T-cell (primary cell): ENCODE measurements at places on chromosomes 1 and 21.
A peak's percentile ranks its signal among the peaks of the same experiment; 100 is the strongest.

DNA sequence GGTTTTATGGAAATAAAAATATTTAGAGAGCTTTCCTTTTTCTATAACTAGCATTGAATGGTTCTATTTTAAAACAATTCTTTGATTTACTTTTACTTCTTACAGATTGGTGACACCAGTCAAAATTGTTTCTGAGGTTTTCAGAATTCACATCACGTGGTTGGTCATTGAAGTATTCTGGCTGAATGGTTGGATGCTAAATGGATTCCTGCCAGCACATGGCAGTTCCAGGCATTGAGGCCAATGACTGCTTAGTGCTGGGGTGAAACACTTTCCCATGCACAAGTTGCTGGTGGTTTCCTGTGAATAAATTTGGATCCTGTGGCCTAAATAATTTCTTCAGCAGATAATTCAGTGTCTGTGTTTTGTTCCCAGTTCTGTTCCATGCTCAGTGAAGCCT, 20.6 kb downstream of the NCAM2 start:
- DNase-seq, result no peak

GRCh38 chr1:173529106-173529505, 52.0 kb downstream of the PRDX6 start:
- no peak for DNase-seq

DNA sequence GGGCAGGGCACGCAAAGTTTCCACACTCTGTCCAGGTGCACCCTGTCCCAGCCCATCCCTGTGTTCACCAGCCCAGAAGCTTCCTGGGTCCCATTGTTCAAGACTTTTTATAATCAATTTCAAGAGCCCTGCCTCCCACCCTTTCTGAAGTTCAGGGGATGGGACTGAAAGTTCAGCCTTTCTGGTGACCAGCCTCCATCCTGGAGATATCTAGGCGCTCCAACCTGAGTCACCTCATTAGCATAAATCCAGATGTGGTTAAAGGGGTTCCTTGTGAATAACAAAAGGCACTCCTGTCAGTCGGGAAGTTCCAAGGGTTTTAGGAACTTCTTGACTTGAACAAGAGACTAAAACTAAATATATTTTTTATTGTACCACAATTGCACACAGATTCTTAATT, 48.4 kb upstream of the RAP1A start:
- no peak for DNase-seq

- peak; percentile 75 for DNase-seq
These were observed 120.7 kb downstream of the S1PR1 start for GRCh38 chr1:101357444-101357986.

GRCh38 chr1:92736395-92736794, 48.5 kb downstream of the EVI5 start:
- no peak for DNase-seq

DNA sequence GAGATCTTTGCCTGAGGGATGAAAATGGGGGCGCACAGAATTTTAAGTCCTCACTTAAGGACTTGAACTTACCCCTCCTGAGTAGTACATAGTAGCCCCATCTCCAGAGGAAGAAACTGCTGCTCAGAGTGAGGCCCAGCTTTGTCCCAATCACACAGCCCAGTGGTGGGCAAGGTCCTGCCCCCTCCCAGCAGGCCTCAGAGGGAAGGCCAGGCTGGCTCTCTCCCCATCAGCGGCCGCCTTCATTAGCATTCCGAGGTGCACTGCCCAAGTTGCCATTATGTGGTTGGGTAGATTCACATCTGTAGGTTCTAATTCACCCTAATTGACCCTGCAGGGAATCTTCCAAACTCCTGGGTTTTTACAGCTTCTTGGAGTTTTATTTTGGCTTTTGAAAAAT, 59.1 kb downstream of the FOXO6 start:
- no peak for DNase-seq

- DNase-seq, result no peak
These were observed 57.2 kb downstream of the CD46 start for GRCh38 chr1:207808911-207809555.

DNA sequence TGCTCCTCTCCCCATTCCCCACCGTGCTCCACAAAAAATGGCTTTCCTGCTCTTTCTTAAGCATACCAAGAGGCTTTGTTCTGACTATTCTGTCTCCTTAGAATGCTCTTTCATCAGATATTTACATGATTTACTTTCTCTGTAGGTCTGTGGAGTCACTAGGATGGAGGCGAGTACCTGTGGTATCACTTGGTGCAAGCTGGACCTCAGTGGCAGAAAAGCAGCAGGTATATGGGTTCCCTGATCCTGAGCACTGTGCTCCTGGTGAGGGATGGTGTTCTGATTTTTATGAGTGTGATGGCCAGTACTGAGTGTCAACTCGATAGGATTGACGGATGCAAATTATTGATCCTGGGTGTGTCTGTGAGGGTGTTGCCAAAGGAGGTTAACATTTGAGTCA, 10.0 kb downstream of the C1orf87 start:
- no peak for DNase-seq

DNA sequence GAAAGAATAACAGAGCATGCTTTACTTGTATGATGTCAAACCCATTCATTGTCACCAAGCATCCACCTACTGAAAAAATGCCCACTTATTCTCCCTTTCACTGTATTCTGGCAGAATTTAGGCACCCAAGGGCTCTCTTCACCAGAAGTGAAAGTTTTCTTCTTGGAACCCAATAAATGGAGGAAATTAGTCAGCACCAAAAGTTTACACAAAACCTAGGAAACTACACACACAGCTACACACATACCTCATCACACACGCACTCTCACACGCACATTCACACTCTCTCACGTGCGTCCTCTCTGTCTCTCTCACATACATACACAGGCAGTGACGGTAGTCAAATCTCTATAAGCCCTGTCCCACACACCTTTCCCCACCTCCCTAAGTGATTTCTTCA, 37.6 kb downstream of the MCOLN2 start:
- no peak for DNase-seq

- DNase-seq, result no peak
These were observed 22.4 kb upstream of the EPS15 start for GRCh38 chr1:51541313-51542050.

- no peak for DNase-seq
These were observed 38.7 kb downstream of the GNPAT start for GRCh38 chr1:231279683-231280082.

- no peak for DNase-seq
These were observed 30.0 kb upstream of the SDE2 start for GRCh38 chr1:226029093-226029496.

DNA sequence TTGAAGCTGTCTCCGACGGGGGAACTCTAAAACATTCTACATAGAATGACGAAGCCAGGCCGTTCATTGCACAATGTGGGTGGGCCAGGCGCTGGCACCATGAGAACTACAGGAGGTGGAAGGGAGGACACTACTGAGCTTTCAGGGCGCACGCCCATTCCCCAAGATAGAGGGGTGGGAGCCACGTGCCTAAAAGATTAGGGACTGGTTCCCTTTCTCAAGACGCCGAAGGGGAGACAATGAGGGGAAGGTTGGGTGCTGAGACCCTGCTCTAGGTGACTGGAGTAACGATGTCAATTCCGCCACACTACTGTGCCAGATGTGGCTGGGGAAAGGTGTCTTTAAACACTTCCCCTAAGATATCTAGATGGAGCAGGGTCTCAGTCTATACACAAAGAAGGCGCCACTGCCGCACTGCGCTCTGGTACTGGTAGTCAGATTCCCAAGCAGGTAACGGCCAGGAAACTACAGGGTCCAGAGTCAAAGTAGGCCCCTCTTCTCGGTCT, 782 bp downstream of the CSDE1 start:
- DNase-seq, result no peak

GRCh38 chr1:41598325-41598724, 113.8 kb upstream of the EDN2 start:
- no peak for DNase-seq

GRCh38 chr1:55588309-55588708, 373.1 kb upstream of the USP24 start:
- no peak for DNase-seq

- DNase-seq, result no peak
These were observed 2.7 kb downstream of the CDC14A start for GRCh38 chr1:100354971-100355394.

DNA sequence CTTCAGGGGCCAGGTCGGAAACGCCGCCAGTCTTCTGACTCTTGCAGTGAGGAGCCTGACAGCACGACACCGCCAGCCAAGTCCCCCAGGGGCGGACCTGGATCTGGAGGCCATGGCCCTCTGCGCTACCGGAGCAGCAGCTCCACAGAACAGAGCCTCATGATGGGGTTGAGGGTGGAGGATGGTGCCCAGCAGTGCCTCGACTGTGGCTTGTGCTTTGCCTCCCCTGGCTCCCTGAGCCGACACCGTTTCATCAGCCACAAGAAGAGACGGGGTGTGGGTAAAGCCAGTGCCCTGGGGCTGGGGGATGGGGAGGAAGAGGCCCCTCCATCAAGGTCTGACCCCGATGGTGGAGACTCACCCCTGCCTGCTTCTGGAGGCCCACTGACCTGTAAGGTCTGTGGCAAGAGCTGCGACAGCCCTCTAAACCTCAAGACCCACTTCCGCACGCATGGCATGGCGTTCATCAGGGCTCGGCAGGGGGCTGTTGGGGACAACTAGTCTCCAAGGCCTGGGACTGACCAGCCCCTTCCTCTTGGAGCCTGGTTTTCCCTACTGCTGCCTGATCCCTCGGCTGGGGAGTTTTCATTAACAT, 8.7 kb downstream of the ZNF687 start:
- no peak for DNase-seq

DNA sequence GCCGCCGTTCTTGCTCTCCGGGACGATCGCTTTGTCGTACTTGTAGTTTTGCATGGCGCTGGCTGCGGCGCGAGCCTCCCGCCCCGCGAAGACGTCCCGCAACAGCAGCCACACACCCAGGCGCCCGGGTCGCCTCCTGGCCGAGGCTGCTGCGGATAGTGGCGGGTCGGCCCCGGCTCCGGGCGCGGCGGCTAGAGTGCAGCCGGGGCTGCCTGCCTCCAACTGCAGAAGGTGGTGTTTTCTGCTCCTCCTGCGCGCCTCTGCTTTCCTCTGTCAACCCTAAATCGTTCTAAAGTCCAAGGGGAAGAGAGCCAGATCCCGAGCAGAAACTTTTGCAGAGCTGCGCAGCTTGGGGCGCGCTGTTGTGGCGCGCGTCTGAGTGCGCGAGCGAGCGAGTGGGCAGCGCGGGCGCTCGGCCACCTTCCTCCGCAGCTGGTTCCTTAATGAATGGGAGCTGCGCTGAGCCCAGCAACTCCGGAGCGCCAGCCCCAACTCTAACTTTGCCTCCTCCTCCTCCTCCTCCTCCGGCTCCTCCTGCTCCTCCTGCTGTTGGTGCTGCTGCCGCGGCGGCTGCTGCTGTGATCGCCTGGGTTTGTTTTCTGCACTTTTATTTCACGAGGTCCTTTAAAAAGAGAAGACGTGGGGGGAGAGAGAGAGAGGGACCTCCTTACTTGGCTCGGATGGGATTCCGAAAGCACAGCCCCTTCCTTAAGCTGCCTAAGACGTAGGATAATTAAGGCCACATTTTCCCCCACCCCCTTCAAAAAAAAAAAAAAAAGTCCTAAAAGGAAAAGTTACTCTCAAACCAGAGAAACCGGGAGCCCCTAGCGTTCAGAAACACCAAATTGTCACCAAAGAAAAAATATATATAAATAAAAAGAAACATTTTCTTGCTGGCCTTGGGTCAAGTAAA, at the start of gene PLPP3:
TSS of gene PLPP3 (minus strand) at position 601 of the 913 bp plus-strand sequence. CDS start at position 54, 547 bp downstream.
- DNase-seq, result no peak

- no peak for DNase-seq
These were observed 78.8 kb downstream of the FAM78B start for GRCh38 chr1:166087734-166088571.

DNA sequence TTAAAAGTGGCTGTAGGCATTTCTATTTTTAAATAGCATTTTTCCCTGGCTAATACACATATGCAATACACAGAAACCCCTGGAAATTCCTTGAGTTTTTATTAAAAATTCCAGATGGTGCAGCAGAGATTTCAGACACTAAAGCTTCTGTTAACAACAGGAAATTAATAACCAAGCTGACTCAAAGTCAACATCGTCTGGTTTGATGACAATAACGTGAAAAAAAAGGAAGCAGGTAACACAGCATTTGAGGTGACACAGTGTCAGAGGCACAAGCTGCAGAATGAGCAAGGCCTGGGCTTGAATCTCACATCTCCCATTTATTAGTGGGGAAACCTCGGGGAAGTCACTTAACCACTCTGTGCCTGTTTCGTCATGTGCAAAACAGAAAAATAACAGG, 64.6 kb upstream of the GJB5 start:
- DNase-seq, result no peak

DNA sequence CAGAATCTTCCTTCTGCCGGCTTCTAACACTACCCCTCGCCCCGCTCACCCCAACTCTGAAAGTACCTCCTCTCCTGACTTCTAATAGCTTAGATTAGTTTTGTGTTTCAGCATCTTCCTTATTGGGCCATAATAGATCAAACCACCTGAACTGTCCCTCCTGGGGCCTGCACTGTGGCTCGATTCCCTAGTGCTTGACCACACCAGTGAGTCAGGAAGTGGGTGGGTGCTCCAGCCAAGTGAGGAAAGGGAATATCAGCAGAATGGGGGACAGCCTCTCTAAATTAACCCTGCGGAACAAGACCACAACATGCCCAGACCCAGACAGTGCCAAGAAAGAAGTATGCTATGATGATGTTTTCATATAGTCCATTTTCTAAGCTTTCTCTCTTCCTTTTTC, 8.5 kb downstream of the SERTAD4 start:
- no peak for DNase-seq

- DNase-seq, result no peak
These were observed 70.9 kb upstream of the EDEM3 start for GRCh38 chr1:184825571-184825970.

DNA sequence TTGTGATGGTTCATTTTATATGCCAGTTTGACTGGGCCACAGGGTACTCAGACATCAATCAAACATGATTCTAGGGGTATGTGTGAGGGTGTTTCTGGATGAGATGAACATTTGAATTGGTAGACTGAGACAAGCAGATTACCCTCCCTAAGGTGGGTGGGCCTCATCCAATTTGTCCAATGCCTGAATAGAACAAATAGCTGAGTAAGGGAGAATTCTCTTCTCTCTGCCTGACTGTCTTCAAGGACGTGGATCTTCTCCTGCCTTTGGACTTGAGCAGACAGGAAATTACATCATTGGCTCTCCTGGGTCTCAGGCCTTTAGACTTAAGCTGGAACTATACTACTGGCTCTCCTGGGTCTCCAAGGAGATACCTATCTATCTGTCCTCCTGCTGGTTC, 64.4 kb downstream of the SUSD4 start:
- DNase-seq, result no peak

DNA sequence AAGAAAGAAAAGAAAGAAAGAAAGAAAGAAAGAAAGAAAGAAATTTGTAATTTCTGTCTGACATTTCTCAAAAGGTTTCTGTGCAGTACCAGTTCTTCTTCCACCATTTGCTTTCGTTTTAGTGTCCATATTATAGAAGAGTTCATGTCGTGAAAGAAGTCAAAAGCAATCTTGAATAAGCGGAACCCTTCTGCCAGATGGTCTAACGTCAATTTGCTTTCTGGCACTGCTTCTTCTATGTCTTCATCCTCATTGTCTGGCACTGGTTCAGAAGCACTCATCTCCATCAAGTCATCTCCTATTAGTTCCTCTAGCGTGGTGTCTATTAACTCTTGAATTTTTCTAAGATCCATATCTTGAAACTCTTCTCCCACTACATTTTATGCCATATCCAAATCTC, 170.0 kb upstream of the KCTD3 start:
- DNase-seq, result no peak

GRCh38 chr1:183002797-183003196, 20.4 kb upstream of the LAMC1 start:
- no peak for DNase-seq
